Renal pelvis (tissue), 12 donors: ENCODE measurements at places on chromosomes 1 and 21. TPM values are rescaled to one million over a fixed set of nuclear protein-coding genes. Genes with fewer than 3 reads are reported as not detected.

The KRTAP10-8 gene
- polyA plus RNA-seq: not detected

- DNase-seq: peak; percentile 81
Observed at GRCh38 chr1:8343464-8344001, 25.6 kb downstream of the SLC45A1 start.

DNA sequence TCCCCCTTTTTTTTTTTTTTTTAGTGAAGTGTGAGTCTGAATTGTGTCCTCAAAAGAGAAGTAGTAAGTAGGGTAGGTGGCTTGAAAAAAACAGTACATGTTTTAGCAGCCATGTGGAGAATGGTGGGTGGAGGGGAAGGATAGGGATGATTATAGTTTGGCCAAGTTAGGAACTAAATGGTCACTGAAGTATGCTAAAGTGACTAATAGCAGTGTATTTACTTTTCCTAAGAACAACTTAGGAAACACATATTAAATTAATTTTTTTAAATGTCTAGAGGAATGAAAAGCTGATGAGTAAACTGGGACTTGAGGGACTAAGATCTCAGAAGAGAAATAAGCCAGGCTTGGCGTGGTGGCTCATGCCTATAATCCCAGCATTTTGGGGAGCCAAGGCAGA, 55.5 kb downstream of the PLA2G4A start:
- DNase-seq: no peak

DNA sequence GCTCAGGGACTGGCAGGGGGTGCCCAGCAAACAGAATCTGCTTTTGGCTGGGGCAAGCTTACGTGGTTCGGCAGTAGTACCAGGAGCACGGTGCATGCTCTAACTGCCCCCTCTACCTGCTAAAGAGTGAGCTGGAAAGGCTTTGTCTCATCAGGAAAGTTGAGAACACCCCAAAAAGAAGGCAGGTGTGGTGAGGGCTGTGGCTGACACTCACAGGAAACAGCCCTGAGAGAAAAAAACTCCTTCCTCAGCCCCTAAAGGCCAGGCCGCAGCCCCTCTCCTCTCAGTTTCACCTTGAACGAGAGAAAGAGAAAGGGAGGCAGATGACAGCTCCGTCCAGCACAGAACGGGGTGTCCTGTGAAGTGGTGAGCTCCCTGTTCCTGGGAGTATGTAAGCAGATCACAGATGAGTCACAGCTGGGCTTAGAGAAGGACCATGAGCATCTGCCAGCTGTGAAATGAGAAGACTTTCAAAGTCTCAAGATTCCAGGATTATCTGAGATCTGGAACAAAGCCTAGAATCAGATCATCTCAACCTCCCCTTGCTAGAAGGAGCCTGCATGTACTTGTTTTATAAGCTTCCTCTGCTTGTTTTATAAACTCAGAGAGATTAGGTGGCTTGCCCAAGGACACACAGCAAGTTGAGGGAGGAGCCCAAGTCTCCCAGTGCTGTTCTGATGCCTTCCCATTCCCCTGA, 13.4 kb downstream of the LAPTM5 start:
- DNase-seq: no peak

DNA sequence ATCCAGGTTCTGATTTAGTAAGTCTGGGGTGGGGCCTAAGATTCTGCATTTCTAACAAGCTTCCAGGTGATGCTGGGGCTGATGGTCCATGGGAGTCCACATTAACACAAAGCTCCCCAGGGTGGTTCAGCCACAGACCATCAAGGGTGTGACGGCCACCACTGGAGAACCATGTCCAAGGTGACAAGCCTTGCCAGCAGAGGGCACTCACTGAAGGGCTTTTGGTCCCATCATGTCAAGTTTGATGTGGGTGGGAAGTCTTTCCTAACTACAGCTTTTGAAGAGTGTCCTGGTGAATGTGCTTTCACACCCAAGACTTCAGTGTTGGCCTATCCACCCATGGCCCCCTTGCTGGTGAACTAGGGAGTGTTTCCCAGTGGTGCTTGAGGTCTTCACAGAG, 67.1 kb downstream of the UBE2T start:
- no peak for DNase-seq

- DNase-seq: no peak
Observed at GRCh38 chr1:202516434-202516877, 168.0 kb downstream of the PPP1R12B start.

GRCh38 chr1:84272401-84272800, 29.1 kb upstream of the SAMD13 start:
- DNase-seq: no peak

GRCh38 chr1:41097105-41097504, 75.6 kb upstream of the SLFNL1 start:
- DNase-seq: no peak

DNA sequence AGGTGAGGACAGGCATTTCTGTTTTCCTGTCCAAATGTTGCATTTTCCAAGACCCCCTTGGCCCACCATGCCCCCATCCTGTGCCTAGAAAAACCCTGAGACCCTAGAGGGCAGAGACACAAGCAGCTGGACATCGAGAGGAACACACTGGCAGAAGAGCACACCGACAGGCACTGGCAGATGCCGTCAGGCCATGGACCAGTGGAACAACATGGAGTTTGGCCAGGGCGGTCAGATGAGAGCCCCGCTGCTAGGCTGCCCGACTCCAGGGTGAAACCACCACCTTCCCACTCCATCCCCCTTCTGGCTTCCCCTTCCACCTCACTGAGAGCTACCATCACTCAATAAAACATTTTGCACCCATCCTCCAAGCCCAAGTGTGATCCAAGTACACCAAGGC, 438.4 kb downstream of the SIPA1L2 start:
- no peak for DNase-seq

GRCh38 chr1:51044199-51044598, 57.8 kb upstream of the C1orf185 start:
- no peak for DNase-seq

The PLA2G2F gene
- 0.44 TPM for polyA plus RNA-seq

DNA sequence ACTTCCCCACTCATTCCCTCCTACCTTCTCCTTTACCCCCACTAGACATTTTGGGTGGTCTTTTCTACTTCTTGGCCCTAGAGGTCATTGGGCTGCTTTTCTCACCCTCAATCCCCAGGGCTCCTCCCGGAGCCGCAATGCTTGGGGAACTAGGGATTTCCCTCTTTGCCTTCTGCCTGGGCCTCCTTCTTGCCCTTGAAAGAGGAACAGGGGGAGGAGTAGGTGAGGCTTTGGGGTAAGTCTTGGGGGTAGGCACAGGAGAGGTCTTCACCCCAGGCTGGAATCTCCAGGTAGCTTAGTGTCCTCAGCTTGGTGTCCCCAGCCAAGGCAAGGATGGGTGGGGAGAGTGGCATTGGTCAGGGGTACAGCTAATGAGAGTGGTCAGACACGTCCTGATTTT, 56.2 kb upstream of the EPS8L3 start:
- DNase-seq: no peak

DNA sequence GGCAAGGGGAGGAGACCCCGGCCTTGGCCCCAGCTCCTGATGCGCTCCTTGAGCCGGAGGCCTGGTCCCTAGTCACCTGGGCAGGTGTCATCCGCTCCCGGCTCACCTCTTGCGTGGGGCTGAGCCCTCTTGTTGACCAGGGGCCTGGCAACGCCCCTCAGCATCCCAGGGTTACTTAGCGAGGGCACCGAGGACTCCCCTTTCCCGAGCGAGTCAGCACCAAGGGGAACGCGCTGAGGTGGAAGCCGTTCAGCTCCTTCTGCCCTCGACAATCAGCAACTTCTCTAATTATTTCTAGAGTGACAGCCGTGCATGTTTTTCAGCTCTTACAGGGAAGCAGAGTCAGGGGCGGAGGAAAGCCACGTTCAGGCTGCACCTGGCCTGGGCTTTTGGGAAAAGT, 522 bp downstream of the SLC45A1 start:
- DNase-seq: no peak

DNA sequence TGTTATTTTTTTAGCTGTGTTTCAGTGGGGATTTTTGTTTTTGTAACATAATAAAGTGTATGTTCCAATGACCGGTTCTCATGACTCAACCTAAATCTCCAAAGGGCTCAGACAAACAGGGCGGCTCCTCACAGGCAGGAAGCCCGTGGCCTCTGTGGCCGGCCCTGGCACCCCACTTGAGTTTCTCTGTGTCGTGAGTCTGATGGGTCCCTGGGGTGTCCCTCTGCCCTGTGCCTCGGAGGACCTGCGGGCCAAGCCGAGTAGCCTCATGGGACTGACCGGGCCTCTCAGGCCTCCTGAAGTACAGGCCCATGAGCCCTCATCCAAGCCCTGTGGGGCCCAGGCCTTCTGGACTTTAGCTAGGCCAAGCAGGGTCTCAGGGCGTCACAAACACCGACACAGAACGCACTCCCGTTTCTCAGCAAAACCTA, 16.1 kb upstream of the CCDC27 start:
- no peak for DNase-seq

- DNase-seq: no peak
Observed at GRCh38 chr1:33072707-33073106, 8.2 kb upstream of the AZIN2 start.

- no peak for DNase-seq
Observed at GRCh38 chr1:201164645-201165044, 10.4 kb upstream of the TMEM9 start.

DNA sequence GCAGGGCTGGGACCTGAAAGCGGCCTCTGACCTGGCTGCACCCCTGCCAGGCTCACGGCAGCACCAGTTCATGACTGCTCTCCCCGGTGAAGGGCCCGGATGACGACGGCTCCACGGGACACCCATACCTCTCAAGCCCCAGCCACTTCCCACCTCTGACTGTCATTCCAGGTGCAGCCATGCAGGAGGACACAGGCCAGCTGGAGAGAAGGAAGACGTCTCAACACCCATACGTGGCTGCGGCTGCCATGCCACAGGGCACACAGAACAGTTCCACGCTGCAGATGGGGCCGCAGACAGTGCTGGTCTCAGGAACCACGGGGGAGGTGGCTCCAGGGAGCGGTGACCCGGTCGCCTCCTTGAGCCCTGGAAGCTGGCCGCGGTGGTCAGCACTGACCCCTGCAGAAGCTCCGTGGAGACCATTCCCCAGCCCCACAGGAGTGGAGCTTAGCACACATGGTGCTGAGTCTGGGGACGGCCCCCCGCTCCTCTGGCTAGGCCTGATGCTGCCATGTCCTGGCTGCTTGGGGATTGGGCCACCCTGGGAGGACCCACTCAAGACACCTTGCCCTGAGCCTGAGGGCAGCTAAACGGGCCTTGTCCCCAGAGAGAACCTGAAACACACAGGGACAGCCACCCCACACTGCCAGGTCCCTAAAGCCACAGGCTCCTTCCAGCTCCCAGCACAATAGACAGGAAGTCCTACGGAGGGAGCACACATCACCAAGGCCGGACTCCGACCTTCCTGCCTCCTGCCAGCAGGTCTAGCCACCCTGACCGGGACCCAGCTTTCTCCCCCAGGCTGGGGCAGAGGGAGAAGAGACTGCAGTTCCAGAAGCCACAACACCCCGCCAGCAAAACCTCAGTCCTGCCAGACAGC, 8.6 kb downstream of the WNT9A start:
- DNase-seq: no peak

DNA sequence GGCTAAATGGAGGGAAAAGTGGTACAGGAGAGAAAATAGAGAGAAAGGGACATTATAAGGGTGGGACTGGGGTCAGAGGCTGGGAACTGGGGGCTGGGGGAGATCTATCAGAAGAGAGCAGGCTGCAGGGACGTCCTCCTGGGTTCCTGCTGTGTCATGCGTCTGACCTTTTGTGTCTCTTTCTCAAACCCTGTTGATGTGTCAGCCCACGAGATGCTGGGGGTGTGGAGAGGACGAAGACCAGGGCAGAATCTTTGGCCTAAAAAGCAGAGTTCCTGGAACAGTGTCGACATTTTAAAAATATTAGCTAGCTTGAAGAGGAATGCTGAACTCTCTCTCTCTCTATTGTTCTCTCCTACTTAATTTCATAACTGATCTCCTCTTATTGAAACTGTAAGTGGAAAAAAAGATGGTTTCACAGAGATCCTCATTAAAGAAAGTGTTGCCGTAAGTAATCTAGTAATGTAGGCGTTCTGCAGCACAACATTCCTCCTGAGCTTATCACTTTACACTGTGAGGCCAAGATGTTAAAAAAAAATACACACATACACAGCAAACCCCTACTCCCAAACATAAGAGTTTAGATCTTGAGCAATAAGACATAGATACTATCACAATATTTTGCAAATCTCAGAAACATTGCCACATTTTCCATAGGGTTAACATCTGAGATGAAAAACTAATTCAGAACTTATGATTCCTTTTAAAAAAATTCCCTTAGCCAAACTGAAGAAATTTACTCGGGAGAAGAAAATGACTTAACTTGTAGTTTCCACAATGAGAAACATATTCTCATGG, 52.6 kb downstream of the RUNX1 start:
- DNase-seq: no peak

The CAPZB gene
- 275 TPM for polyA plus RNA-seq

DNA sequence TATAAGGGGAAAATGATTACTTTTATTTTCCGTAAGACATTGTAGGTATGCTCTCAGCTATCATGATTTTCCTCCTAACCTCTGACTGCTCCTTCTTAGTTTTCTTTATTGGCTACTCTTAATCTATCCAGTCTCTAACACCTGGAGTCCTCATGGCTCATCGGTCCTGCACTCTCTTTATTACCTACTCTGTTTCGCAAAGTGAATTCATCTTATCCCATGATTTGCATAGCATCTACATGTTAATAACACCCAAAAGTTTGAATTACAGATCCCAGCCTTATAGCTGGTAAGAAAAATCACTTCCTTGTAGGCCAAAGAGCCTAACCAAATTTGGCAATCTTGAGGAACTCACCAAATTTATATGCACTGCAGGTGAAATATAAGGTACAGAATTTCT, 136.3 kb downstream of the CDC42BPA start:
- DNase-seq: no peak

GRCh38 chr21:44057960-44058651, 46.0 kb downstream of the TRAPPC10 start:
- DNase-seq: no peak

- no peak for DNase-seq
Observed at GRCh38 chr1:228801068-228801467, 65.8 kb downstream of the RHOU start.

GRCh38 chr1:165633614-165634013, 2.6 kb downstream of the MGST3 start:
- no peak for DNase-seq

The CD244 gene
- polyA plus RNA-seq: 0.23 TPM

- DNase-seq: no peak
Observed at GRCh38 chr1:202976633-202977032, 9.6 kb upstream of the CYB5R1 start.

DNA sequence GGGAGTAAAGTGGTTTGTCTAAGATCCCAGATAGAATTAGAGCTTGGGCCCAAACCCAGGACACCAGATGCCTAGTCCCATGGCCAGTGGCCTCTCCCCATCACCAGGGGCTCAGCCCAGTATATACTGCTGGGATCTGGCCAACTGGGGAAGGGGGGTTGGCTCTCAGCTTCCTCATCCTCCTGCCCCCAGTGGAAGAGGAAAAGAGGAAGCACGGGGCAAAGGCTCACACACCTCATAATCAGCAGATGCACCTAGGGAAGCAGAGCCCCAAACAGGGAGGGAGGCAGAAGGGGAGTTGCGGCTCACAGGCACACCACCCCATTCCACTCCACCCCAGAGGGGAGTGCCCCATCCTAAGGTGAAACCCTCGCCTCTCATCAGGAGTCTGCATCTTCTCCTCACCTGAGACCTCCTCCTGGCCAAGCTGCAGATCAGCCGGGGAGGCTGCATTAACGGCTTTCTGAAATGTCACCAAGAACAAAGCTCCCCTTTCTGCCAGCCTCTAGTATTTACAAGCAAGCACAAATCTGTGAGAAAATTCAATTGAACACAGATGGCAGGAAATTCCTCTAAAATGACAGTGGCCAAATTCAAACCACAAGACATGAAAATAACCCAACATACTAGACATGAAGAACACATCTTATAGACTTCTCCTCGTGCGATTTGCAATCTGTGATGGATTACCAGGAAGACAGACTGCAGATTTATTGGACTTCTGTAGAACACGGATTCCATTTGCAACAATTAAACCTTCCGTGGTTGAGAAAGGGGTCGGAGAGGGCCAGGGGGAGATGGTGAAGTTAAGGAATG, 82.8 kb downstream of the GLIS1 start:
- no peak for DNase-seq
